Fibroblast of skin of scalp (primary cell): ENCODE measurements at places on chromosomes 4 and X.

- peak; percentile 82 for DNase-seq
These were observed 55.7 kb downstream of the ANTXR2 start for GRCh38 chr4:80017125-80017854.

DNA sequence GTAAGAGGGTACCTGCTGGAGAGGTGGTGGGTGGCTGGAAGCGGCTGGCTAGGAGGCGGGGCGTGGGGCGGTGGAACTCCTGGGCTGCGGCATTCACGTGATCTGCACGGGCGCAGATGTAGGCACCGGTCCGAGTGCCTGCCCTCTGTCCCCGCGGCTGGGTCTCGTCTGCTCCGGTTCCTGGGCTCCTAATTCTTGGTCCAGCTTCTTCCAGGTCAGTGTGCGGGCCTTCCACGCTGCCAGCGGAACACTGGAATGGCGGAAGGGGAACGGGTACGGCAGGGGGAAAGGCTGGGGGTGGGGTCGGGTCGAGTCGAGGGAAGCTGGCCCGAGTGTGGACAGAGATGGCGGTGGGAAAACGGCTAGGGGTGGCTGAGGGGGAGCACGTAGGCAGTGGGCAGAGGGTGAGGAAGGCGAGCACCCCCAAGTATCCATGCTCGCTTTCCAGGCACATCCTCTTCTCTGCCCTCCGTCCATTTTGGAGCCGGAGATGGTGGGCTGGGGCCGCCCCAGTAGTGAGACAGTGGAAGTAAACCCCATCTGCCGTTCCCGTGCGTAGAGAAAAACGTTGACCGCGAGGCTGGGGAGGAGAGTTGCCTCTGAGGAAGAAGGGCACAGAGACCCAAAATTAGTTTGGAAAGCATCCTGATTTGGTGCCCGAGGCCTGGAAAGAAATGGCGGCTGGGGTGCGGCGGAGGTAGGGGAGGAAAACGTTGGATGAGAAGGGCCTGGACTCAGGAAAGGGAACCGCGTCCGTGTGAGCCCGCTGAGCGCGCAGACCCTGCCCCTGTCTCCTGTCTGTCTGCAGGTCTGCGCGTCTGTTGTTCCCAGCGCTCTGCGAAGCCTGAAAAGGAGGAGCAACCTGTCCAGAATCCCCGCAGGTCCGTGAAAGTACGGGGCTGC, at the start of gene TCEAL4:
TCEAL4 (plus strand) TSS at position 105 of the 903 bp plus-strand sequence. CDS start 1,161 bp downstream, outside the sequence.
- no peak for DNase-seq

DNA sequence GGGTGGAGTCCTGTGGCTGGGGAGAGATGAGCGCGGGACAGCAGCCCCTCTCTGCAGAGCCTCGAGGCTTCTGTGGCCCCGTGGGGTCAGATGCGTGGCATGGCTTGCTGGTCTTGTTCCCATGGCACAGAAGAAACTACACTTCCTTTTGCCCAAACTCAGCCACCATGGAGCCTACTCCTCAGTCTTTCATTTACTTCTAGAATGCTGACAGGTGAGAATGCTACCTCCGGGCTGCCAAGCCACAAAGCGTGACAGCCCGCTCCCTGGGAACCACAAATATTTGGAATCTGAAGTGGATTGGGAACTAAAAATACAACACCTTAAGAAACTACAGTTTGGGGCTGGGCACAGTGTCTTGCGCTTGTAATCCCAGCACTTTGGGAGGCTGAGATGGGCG, 98.0 kb downstream of the TRAPPC11 start:
- no peak for DNase-seq

DNA sequence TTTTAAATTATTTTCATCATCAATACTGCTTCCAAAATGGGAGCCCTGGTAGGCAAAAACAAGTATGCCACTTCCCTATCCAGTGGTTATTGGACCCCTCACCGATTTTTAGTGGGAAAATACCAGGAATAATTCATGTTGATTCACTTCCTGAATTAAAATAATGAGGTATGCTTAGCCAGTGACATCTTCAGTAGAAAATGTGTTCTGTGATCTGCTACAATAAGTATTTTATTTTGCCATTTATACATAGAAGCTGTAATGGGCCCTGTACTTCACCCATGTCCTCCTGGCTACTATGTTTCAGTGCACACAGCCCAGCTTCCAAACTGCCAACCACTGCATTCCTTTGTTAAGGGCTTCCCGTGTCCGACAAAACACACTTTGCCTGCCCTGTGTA, 41.0 kb upstream of the KLHL34 start:
- DNase-seq = peak; percentile 60

- no peak for DNase-seq
These were observed 326.0 kb upstream of the F9 start for GRCh38 chrX:139204571-139204897.

GRCh38 chr4:38132107-38132673, 172.0 kb downstream of the PTTG2 start:
- peak; percentile 91 for DNase-seq

DNA sequence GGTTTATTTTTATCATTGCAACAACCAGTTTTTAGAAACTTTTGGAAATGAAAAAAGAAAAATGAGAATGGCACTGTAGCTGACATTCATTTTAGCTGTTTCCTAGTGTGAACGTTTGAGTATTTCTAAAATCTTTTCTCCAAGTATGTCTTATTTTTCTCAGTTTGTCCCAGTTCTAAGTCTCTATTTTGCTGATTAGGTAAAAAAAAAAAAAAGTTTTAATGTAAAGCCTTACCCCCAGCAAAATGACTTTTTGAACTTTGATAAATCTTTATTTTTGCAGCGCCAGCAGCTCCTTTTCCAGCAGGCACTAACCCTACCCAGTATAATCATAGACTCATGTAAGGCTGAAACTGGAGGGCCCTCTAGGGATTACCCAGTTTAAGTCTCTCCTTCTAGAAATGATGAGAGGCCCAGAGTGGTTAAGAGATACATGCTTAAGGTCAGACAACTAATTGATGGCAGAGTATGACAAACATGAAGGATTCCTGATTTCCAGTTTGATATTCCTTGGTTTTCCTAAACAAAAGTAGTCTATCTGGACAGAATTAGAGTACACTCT, 84.3 kb upstream of the SLC4A4 start:
- DNase-seq = no peak

DNA sequence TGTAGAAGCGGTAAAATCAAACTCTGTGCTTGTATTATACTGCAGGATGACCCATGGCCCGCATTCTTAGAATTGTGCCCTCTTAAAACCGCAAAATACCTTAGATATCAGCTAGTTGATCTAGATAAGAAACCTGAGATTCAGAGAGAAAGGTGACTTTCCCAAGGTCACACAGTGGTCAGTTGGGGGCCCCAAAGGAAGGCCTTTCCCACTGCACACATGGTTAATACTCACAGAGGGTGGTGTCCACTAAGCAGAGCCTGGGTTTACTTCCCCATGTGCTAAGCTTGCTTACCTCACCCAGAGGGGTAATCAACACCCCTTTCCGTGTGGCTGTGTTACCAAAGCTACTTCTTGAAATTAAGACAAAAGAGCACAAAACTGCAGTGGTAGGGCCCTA, 66.3 kb downstream of the RBM47 start:
- DNase-seq = no peak

GRCh38 chr4:139035650-139036049, 20.1 kb downstream of the NOCT start:
- no peak for DNase-seq

- no peak for DNase-seq
These were observed 434.7 kb downstream of the GRIA2 start for GRCh38 chr4:157655096-157655809.

DNA sequence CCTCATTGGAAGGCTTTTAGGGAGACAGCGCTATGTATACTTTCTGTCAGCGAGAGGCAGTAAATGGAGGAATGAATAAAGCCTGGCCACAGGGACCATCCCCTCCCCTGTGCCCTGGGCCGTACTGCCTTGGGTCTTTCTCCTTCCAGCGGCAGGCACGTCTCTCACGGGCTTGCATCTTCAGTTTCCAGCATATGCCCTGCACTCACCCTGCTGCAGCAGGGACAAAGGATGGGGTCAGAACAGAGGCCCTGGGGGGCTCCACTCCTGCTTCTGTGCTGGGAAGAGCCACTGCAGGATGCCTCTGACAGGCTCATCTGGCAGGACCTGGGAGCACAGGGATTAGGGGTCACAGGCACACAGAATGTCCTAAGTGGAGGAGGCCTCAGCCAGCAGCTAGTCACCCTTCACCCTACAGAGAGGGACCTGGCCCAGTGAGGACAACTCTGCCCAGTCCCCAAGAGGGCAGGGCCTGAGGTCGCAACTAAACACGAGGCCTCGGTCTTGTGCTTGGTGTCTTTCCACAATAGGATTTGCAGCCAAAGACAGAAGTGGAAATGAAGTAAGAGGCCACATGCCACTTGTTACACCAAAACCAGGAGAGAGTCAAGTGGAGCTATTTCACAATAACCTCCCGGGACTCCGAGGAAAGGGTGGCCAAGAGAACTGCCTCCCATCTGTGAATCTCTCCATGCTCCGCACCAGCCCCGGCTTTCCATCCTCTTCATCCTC, 150.8 kb downstream of the AFAP1 start:
- no peak for DNase-seq

DNA sequence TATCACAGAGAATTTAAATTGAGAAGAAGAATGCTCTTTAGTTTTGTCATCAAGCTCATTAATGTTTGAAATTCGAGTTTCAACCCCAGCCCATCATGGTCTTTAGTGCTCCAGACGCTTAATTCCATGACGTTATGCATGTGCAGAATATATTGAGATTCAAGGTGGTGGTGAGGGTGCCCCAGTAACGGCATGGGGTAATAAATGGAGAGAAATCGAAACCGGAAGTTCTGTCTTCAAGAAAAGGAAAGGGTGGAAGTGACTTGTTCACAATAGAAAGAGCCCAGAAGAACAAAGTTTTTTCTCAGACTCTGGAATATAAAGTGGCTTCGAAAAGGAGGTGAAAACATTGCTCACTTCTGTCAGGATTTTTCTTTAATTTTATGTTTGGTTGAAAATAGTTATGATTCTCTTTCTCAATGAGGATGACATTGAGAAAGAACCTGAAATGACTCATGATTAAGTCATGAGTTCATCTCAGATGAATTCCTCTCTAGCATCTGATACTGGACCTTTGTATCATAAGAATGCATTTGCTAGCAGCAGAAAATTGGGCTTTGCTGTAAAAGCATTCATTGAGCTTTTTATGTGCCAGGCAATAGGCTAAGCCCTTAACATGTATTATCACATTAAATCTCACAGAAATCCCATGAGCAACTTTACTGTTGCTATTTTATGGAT, 779 bp upstream of the DDX60L start:
- peak; percentile 80 for DNase-seq

GRCh38 chrX:110021258-110022022, 18.5 kb downstream of the TMEM164 start:
- DNase-seq = peak; percentile 33

DNA sequence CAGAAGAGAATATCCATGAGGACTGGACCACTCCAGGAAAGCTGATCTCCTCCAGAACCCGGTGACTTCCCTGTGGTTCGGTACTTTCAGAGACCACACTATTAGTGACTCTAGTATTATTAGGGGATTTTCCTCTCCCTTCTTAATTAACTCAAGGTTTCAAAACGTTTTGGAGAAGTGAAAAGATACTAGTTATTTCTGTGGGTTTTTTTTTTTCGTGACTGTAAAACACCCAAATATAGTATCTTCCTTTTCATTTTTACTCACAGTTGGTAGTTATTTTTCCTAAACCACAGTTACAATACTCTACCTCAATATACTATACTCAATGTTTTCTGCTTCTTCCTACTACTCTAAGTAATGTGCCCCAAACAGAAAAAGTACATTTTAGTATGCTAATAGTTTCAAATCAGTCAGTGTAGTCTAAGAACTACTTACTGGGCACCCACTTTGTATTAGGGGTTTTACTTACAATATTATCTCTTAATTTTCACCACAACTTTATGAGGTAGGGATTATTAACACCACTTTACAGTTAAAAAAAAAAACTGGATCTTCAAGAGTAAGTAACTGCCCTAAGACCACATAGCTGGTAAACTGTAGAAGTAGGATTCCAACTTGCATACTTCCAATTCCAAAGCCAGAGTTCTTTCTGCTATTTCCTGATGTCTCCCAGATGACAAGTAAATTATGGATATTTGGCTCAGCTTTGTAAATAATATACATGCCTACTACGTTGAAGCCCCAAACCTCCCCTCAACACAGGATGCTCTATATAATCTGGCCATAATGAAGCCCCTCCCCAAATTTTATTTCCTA, 45.0 kb downstream of the SLC9A7 start:
- peak; percentile 78 for DNase-seq

- DNase-seq = peak; percentile 100
These were observed 35.2 kb downstream of the SEPTIN11 start for GRCh38 chr4:76984788-76985211.

DNA sequence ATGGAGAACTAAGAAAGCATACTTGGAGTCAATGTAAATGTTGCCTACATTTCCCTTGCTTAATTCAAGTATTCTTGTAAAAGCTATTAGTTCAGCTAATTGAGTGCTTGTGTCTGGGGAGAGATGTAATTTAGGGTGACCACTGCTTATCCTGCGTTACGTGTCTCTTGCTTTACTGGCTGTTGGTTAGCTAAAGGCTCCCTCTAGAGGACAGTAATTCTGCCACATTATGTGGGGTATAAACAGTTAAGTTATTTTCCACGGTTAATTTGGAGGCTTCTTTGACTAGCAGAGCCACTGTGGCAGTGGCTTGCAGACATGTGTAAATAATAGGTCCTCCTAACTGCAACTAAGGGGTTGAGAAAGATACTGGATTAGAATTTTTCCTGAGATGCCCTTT, 25.3 kb upstream of the NAF1 start:
- no peak for DNase-seq

GRCh38 chrX:125378205-125378604, 58.5 kb downstream of the TEX13C start:
- DNase-seq = no peak

- no peak for DNase-seq
These were observed 686.1 kb downstream of the DMD start for GRCh38 chrX:32525234-32525633.

DNA sequence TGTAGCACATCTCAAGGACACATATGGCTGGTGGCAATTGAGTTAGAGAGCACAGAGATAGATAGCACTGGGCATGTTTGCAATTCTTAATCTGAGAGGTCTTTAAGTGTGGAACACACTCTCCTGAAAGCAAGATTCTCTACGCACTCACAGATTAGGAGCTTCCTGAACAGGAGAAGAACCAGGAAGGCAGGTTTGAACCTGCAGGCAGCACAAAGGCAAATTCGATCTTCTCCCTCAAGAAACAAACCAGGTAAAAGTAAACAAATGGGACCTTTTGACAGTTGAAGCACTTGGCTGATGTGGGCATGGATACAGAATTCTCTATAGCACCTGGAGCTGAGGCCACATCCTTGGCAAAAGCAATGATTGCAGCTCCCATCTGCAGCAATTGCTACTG, 24.3 kb downstream of the HS3ST1 start:
- DNase-seq = no peak

DNA sequence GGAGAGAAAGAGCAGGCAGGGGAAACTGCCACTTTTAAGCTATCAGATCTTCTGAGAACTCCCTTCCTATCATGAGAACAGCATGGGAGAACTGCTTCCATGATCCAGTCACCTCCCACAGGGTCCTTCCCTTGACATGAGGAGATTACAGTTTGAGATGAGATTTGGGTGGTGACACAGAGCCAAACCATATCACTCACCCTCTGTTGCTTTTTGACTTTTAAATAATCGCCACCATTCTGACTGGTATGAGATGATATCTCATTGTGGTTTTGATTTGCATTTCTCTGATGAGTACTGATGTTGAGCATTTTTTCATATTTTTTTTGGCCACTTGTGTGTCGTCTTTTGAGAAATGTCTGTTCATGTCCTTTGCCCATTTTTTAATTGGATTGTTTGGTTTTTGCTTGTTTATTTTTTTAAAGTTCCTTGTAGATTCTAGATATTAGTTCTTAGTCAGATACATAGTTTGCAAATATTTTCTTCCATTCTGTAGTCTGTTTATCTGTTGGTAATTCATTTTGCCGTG, 6.5 kb upstream of the PAQR3 start:
- DNase-seq = peak; percentile 54
